ENCODE measurements at places on chromosomes 4 and X. TPM values are rescaled to one million over a fixed set of nuclear protein-coding genes. Genes with fewer than 3 reads are reported as not detected.

NHS gene
- 1.4 TPM for total RNA-seq

PABPC1L2B gene
- not detected for total RNA-seq

STPG2 gene
- not detected for total RNA-seq

IL2 gene
- total RNA-seq: not detected

C1QTNF7 gene
- total RNA-seq: not detected

GUCY1A1 gene
- total RNA-seq: 0.87 TPM

DCAF12L1 gene
- total RNA-seq: not detected

MTNR1A gene
- not detected for total RNA-seq

HELT gene
- total RNA-seq: not detected

GLRB gene
- not detected for total RNA-seq

- H3K27ac ChIP-seq: no peak overlapping the region
- no peak for DNase-seq
- H3K36me3 ChIP-seq: no peaks in the 10 kb centered on the region
- no peak overlapping the region for H3K4me3 ChIP-seq
These were observed 133.7 kb upstream of the IL1RAPL2 start for GRCh38 chrX:104432321-104432720.

DNA sequence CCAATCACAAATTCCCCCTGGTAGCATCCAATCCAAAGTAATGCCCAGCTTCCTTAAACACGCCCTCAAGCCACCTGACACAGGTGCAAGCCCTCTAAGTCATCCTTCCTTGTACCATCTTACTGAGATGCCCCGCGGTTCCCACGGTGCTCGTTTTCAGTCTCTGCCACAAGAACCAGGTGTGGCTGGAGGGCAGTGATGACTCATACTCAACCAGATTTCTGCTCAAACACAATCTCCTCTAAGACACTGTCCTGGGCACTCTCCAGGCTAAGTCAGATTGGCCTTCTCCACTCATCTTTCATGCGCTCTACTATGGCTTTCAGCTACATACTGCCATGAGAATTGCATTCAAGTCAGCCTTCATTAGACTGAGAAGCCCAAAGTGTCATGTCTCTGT is 3.5 kb downstream of the SH3KBP1 start:
- H3K4me1 ChIP-seq: peaks cover 66% of the 10 kb centered on the region
- H3K27me3 ChIP-seq: no peaks in the 10 kb centered on the region
- H3K27ac ChIP-seq: no peak overlapping the region
- DNase-seq: peak; percentile 48
- peaks cover 18% of the 10 kb centered on the region for H3K36me3 ChIP-seq

DNA sequence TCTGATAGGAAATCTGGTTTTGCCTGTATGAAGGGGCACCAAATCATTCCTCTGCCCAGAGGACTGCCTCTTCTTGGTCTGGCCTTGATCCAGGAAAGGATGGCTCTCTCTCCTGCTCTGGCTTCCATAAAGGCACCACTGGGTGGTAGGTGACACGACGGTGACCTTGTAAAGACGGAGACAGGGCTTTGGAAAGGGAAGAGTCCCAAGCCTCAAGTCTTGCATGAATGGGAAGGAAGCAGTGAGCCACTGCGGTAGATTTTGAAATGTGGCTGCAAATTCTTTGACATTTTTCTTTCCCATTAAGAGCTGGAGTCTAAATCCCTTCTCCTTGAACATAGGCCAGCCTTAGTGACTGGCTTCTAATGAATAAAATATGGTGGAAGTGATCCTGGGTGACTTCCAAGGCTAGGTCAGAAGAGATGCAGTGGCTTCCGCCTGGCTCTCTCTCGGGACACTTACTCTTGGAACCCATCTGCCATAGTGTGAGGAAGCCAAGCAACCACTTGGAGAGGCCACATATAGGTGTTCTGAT is 347.4 kb downstream of the BCOR start:
- no peaks in the 10 kb centered on the region for H3K36me3 ChIP-seq
- H3K27ac ChIP-seq: no peak overlapping the region
- no peak overlapping the region for H3K4me3 ChIP-seq
- peaks cover 13% of the 10 kb centered on the region for H3K4me1 ChIP-seq
- H3K27me3 ChIP-seq: no peaks in the 10 kb centered on the region

DNA sequence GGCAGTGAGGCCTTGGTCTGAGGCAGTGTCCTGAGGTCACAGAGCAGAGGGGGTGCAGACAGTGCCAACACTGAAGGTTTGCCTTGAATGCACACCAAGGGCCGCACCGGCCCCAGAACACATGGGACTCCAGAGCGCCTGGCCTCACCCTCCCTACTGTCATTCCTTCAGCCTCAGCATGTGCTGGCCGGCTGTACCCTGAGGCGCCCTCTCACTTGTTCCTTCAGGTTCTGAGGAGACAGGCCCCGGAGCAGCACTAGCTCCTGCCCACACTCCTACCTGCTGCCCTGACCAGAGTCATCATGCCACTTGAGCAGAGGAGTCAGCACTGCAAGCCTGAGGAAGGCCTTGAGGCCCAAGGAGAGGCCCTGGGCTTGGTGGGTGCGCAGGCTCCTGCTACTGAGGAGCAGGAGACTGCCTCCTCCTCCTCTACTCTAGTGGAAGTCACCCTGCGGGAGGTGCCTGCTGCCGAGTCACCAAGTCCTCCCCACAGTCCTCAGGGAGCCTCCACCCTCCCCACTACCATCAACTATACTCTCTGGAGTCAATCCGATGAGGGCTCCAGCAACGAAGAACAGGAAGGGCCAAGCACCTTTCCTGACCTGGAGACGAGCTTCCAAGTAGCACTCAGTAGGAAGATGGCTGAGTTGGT is 2.4 kb downstream of the MAGEA12 start:
- H3K27ac ChIP-seq: no peak overlapping the region
- no peaks in the 10 kb centered on the region for H3K36me3 ChIP-seq
- H3K4me3 ChIP-seq: no peak overlapping the region
- no peaks in the 10 kb centered on the region for H3K4me1 ChIP-seq
- H3K27me3 ChIP-seq: no peaks in the 10 kb centered on the region
- DNase-seq: no peak

GRCh38 chrX:109393859-109394258 is 88.0 kb downstream of the GUCY2F start:
- no peak overlapping the region for H3K27ac ChIP-seq
- H3K4me1 ChIP-seq: no peaks in the 10 kb centered on the region
- no peak overlapping the region for H3K4me3 ChIP-seq
- H3K36me3 ChIP-seq: no peaks in the 10 kb centered on the region
- no peaks in the 10 kb centered on the region for H3K27me3 ChIP-seq

DNA sequence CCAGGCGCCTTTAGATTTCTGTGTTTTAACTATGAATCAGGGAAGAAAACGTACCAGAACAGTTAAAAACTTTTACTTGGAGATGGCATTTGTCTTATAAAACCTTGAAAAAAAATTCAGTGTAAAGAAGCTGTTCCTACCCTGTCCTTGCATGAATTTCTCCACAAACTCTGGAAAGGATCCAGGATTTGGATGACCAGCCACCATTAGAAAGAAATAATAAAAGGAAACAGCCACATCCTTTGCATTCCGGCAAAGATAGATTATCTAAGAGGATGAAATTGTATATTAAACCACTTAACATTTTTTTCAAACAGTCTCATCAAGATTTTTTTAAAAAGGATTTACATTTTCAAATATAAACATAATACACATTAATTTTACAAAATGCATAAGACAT is 10.6 kb downstream of the SULT1E1 start:
- H3K27me3 ChIP-seq: peaks cover 4% of the 10 kb centered on the region
- no peaks in the 10 kb centered on the region for H3K36me3 ChIP-seq
- H3K27ac ChIP-seq: no peak overlapping the region
- H3K4me3 ChIP-seq: no peak overlapping the region

DNA sequence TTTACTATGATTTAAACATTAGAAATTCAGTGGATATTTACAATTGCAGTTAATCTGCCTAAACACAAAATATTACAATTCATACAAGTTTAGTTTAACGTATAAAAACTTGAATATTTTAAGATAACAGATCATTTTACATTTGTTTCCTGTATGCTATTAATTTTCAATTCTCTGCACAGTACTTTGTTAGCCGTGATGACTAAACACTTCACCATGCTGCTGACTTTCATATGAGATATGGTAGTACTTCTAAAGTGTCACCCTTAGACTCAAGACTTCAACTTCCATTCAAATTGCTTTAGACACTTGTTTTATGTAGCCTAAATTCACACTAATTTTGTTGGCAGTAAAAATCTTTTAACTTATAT is 1646.4 kb upstream of the ADGRL3 start:
- H3K36me3 ChIP-seq: no peaks in the 10 kb centered on the region
- H3K4me1 ChIP-seq: no peaks in the 10 kb centered on the region
- no peak overlapping the region for H3K27ac ChIP-seq
- H3K27me3 ChIP-seq: no peaks in the 10 kb centered on the region

- peaks cover 3% of the 10 kb centered on the region for H3K27me3 ChIP-seq
- DNase-seq: no peak
- no peaks in the 10 kb centered on the region for H3K4me1 ChIP-seq
- H3K27ac ChIP-seq: no peak overlapping the region
These were observed 7.0 kb downstream of the HTRA3 start for GRCh38 chr4:8276358-8277240.

GRCh38 chrX:45157647-45158046 is 43.0 kb downstream of the DIPK2B start:
- H3K27ac ChIP-seq: no peak overlapping the region
- no peak for DNase-seq
- no peak overlapping the region for H3K4me3 ChIP-seq
- H3K27me3 ChIP-seq: no peaks in the 10 kb centered on the region
- H3K4me1 ChIP-seq: no peaks in the 10 kb centered on the region
- H3K36me3 ChIP-seq: no peaks in the 10 kb centered on the region

- H3K27ac ChIP-seq: no peak overlapping the region
- DNase-seq: no peak
- H3K4me1 ChIP-seq: no peaks in the 10 kb centered on the region
- no peak overlapping the region for H3K4me3 ChIP-seq
- H3K36me3 ChIP-seq: no peaks in the 10 kb centered on the region
These were observed 79.8 kb upstream of the GPM6A start for GRCh38 chr4:175891851-175892250.

DNA sequence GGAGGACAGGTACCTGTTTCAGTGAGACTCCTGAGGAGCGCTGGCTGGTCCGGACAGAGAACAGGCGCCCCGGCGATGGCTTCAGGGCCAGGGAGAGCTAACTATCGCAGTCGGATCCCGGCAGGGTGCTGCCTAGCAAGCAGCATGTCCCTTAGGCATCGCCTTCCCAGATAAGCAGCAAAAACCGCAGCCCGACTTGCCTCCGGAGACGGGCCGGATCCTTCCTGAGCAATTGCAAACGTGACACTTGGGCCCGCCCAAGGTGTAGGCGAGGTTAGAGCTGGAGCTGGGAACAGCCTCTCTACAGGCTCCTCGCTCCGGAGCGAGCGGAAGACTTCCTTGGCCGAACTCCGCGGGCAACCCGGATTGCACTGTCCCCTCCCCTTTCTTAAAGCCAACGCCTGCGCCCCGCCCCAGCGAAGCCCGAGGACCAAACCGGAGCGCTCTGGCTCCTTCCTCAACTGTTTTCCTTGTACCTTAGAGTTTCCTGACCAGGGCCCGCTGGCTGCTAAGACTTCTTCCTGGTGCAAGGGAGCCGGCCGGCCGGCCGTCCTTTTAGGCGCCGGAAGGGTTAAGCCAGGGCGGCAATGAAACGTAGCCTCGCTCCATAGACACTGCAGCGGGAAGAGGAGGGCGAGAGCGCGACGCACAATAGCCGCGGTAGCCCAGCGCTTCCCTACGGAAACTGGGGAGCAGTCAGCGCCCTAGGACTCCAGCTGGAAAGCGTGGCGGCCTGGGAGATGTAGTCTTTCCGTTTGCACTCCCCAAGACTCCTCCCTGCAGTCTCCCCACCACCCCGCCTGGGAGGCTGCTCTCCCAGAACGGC is at the start of gene OPHN1:
Gene OPHN1 (minus strand): TSS at position 341 of the 826 bp plus-strand sequence. CDS start 475 bp downstream, outside the sequence.
- no peak for DNase-seq
- peaks cover 4% of the 10 kb centered on the region for H3K4me1 ChIP-seq
- H3K4me3 ChIP-seq: peak within 1 kb of the TSS; percentile 36

DNA sequence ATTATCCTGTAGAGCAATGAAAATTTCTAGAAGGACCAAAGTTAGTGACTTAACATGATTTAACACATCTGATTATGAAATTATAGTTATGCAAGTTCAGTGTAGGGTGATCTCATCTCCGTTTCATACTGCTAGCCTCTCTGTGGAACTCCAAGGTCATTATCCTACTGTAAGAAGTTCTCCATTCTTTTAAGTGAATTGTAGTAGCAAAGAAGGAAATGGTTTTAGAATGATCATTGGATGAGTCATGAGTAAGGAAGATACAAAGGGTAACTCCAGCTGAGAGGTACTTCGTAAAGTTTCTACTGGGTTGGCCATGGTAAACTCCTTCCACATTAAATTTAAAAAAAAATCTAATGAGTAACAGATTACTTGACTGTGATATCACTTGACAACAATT is 215.0 kb upstream of the GIMD1 start:
- no peaks in the 10 kb centered on the region for H3K27me3 ChIP-seq
- no peaks in the 10 kb centered on the region for H3K36me3 ChIP-seq
- no peak overlapping the region for H3K27ac ChIP-seq
- no peaks in the 10 kb centered on the region for H3K4me1 ChIP-seq
- DNase-seq: no peak
- no peak overlapping the region for H3K4me3 ChIP-seq

DNA sequence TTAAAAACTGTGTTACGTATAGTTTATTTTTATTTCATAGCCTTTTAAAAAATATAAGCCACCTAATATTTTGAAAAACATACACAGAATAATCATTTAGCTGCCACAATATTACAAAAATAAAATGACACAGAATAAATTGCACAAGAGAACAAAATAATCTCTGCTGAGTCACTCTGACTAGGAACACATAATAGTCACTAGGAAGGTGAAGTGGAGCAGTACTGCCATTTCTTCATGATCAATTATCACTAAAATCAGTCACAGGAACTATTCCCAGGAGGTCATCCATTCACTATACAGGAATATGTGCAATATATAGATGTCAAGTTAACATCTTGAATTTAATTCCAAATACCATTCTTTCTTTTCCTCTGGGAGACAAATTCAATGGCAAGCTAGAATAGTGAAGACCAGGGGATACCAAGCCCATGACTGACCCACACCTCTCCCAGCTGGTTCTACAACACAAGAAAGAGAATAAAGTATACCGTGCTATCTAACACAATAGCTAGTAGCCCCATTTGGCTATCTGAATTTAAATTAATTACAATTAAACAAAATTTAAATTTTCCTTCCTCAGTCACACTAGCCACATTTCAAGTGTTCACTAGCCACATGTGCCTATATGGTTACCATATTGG is 5.9 kb downstream of the SMIM43 start:
- peaks cover 76% of the 10 kb centered on the region for H3K27me3 ChIP-seq
- H3K4me1 ChIP-seq: peaks cover 5% of the 10 kb centered on the region
- no peak overlapping the region for H3K4me3 ChIP-seq
- H3K36me3 ChIP-seq: no peaks in the 10 kb centered on the region

- no peak for DNase-seq
- H3K4me1 ChIP-seq: peaks cover 1% of the 10 kb centered on the region
- no peaks in the 10 kb centered on the region for H3K36me3 ChIP-seq
- H3K27me3 ChIP-seq: no peaks in the 10 kb centered on the region
- H3K4me3 ChIP-seq: no peak overlapping the region
These were observed 3.8 kb upstream of the RPS6KA3 start for GRCh38 chrX:20270562-20270890.

DNA sequence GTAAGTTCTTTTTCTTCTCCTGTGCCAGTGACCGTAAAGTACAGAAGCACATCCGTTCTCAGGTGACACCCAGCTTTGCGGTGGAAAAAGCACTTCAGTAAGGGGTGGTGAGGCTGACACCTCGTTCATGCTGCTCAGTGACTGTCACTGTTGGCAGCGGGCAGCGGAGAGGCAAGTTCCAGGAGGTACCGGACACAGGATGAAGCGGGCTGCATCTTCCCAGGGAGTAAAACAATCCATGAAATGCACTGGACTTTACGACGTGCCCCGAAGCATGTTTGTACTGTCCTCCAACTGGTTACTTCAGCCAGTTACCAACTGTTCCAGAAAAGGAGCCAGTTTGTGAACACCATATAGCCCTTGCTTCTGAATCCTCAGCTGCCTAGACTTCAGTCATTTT is 110.7 kb downstream of the ZNF827 start:
- H3K4me3 ChIP-seq: no peak overlapping the region
- peaks cover 53% of the 10 kb centered on the region for H3K4me1 ChIP-seq
- no peak for DNase-seq
- no peaks in the 10 kb centered on the region for H3K27me3 ChIP-seq
- peaks cover 38% of the 10 kb centered on the region for H3K36me3 ChIP-seq
- no peak overlapping the region for H3K27ac ChIP-seq

All from activated CD8-positive, alpha-beta memory T cell treated with anti-CD3 and anti-CD28 coated beads, Interleukin-2, amount 10 ng/mL, durations not matched to agents 7 days and 5 days (primary cell).